ENCODE measurements at places on chromosomes 3 and 15.

DNA sequence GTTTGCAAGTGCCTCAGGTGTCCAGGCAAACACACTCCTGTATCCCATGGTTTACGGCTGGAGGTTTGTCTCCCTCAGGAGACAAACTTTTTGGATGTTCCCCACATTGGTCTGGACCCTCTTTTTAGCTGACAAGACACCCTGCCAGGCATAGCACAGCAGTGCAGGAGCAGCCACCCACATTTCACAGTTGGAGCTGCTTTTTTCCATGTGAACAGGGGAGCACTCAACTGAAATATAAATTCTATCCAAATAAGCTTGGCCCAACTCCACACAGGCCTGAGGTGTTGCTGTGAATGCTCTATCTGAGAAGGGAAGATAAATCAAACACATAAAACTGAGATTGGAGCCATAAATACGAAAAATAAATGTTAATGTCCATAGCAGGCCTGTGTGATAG, 501.3 kb upstream of the IL12A start:
- no peak for DNase-seq

- no peak for DNase-seq
Observed at GRCh38 chr3:120855665-120856437, 52.2 kb upstream of the STXBP5L start.

GRCh38 chr3:34178415-34178814, 380.0 kb downstream of the PDCD6IP start:
- no peak for DNase-seq

DNA sequence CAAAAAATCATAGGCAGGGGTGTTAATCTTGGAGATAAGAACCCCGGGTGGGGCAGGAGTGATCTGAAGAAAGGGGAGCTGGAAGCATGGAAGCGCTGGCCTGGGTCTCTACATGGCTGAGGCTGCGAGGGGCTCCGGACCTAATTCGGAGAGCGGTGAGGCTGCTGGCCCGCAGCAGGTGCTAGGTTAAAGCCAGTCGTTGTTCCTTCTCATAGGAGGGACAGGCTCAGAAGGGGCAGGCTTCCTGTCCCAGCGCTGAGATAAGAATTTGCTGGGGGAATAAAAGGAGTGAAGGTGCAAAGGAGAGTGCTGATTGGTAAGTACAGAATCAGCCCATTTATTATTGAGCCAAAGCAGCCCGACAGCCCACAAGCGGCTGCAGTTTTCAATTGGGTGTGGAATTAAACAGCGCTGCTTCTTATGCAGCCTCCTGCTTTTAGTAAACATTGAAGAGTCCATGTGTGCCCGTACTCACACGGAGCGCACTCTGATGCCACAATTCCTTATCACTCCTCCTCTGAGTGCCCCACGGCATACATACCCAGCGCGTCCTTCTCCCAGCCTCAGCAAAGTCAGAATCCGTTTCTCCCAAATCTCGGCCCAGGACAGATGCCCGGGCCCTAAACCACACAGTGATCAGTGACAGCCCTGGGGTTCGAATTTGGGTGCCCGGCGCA, 17.1 kb downstream of the CHST13 start:
- no peak for DNase-seq

DNA sequence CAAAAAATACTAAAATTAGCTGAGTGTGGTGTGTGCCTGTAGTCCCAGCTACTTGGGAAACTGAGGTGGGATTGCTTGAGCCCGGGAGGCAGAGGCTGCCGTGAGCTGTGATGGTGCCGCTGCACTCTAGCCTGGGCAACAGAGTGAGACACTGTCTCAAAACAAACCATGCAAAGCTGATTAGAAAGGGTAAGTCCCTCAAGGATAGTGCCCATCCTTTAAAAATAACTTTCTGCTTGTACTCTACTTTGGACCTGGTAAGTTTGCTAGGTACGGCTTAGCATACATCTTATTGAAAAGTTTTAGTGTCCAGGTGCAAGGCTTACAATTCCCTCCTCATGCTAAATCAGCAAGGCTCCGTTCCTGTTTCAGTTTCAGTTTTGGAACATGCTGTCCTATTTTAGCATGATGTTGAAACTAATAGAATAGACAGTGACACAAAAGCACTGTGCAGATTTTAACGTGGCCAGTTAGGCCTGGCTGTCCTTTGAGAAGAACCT, 21.4 kb downstream of the FEM1B start:
- DNase-seq: no peak

DNA sequence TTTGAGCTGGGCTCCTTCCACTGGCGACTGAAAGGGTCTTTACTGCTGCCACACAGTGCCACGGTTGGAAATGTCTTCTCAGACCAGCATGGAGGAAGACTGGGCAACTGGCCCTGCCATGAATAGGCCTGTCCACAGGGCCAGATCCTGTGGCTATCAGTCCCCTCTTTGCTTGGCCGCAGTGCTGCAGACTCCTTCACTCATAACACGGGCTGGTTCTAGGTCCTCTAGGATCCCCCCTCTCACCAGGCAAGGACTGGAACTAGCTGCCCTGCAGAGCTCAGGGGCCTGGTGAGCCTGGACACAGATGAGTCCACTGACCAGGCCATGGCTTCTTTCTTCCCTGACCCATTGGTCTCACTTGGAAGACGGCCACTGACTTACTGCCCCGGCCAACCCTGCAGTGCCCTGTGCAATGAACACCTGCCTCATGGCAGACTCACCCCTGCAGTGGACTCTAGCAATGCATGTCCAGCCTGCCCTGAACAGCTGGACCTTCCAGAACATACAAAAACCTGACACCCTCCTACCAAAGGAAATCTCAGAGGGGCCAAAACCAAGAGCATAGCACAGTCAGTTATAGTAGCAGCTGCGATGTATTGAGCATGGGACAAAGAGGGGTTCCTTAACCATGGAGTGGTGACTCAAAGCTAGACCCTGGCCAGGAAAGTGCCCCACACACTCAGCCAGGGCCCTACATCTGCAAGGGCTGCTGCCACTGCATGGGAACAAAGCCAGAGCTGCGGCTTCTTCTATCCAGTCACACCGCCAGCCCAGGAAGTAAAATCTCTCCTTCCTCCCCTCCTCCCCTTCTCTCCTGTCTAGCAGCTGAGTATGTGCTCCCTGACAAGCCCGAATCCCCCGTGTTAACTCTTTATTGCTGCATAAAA, 72.1 kb upstream of the ITGA11 start:
- no peak for DNase-seq

DNA sequence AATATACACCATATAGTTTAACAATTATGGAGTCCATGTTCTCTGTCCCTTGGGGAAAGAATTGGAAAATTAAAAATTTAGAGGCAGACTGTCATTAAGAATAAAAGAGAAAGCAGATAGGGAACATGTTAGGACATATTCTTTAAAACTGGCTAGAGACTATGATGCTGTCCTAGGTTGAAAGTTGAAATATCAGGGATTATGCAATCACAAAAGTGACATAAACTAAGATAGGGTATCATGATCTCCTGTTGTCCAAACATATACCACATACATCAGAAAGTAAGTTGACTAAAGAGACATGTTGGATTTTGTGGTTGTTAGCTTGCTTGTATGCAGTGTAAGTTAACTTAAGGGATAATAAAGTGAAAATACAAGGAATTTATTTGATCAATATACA, 9.9 kb upstream of the EID1 start:
- no peak for DNase-seq

GRCh38 chr3:42667523-42668412, 14.3 kb downstream of the ZBTB47 start:
- peak; percentile 6 for DNase-seq

- no peak for DNase-seq
Observed at GRCh38 chr3:186746008-186746407, 28.8 kb downstream of the KNG1 start.

- no peak for DNase-seq
Observed at GRCh38 chr3:171649267-171649666, 161.0 kb downstream of the PLD1 start.

- DNase-seq: no peak
Observed at GRCh38 chr3:158109295-158109803, 540 bp upstream of the RSRC1 start.

DNA sequence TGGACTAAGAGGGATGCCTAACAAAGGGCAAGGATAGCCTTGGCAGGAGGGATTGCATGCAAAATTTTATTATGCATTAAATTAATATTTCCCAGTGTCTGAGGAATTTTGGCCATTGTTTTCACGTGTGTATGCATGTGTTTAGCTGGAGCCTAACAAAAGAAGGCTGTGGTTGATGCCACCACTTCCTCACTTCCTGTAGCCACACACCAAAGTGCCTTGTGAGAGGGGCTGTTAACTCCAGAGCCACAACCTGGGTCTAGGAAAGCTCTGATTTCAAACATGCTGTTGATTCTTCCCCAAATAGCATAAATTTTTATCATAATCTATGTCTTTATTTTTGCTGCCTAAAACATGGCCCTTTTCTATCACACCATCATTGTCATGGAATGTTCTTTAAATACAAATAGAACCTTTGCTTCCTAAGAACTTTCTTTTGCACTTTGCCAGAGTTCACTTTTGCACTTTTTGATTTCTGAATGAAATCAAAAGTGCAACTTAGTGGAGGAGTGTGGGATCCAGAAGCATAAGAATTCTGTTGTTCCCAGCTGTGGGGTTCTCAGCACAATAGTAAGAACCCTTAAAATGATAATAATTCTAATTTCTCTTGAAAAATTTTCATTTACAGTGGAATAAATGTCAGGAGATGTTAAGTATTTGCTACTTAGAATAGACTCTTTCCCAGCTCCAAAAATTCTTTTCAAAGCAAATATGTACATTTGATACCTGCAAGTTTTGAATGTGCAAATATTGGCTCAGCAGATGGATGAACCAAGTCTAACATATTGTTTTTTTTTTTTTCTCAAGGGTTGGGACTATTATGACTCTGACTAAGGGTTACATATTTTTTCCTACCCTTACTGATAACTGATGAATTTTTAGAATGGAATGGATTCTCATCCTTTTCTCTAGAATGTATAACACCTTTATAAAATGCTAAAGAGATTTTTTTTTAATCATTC, 35.6 kb upstream of the SPTSSB start:
- no peak for DNase-seq

- DNase-seq: no peak
Observed at GRCh38 chr3:134441321-134441720, 44.5 kb downstream of the ANAPC13 start.

GRCh38 chr3:57758686-57759085, 2.6 kb downstream of the SLMAP start:
- no peak for DNase-seq

- no peak for DNase-seq
Observed at GRCh38 chr15:74616996-74617395, 1.4 kb downstream of the CLK3 start.

- no peak for DNase-seq
Observed at GRCh38 chr3:71994203-71994602, 209.3 kb upstream of the PROK2 start.

DNA sequence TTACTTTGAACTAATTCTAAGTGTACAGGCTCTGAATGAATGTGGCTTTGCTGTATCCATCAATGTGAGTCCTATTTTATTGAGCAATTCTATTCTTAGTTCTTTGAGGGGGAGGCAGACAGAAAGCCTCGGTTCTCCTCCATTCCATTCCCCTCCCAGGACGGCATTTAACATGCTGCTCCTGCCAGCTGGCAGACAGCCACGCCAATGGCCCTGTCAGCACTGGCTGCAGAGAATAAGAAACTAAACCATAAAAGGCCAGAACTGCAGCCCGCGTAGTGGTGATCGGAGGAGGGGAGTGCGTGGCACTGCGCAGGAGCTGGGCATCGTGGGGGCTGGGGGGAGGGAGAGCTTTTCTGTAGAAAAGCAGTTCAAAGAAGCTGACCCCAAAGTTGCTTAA, 76.0 kb upstream of the HACD2 start:
- DNase-seq: peak; percentile 93

GRCh38 chr3:105409364-105409763, 42.7 kb downstream of the ALCAM start:
- DNase-seq: no peak

DNA sequence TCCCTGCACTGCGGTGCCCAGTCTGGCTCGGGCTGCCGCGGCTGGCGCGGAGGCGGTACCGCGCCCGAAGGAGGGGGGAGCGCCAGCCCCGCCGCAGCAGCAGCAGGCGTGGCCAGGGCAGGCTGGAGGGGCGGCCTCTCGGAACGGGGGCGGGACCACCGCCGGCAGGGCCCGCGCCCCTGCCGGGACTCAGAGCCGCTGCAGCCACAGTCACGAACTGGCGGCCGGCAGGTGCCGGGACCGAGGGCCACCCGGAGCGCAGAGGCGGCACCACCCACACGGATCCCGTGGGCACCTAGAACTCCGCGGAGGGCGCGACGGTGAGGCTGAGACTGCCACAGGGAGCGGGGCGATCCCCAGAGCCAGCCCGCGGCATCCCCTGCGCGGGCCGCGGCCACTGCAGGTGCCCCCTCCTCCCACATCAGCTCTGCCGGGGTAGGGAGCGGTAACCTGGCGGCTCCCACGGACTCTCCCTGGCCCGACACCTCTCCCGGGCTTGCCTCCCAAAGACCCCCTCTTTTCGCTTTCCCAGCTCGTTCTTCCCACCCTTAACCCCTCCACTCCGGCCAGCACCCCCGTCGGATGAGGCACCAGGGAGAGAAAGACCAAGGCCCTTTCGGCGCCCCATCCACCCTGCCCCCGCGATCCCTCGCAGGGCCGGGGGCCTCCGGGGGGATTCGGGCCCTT, at the start of gene VWA5B2:
Gene VWA5B2 (plus strand): TSS at position 192 of the 687 bp plus-strand sequence. CDS start 944 bp downstream, outside the sequence.
- peak; percentile 89 for DNase-seq

DNA sequence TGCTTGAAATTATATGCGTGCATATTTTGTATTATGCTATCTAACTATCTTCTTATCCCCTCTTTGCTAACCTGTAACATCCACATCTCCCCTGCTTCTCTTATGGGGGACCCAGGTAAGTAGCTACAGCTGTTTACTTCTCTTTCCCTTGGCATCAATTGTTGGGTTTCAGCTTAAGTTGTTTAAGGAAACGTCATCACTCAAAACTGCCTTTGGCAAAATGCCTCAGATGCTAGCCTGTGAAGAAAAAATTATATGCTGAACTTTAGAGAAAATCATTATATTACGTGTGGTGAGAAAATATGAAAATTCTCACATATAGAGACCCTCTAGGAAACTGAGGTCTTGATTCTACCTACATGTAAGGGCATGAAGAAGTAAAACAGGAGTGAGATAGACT, 447.0 kb upstream of the NECTIN3 start:
- no peak for DNase-seq

DNA sequence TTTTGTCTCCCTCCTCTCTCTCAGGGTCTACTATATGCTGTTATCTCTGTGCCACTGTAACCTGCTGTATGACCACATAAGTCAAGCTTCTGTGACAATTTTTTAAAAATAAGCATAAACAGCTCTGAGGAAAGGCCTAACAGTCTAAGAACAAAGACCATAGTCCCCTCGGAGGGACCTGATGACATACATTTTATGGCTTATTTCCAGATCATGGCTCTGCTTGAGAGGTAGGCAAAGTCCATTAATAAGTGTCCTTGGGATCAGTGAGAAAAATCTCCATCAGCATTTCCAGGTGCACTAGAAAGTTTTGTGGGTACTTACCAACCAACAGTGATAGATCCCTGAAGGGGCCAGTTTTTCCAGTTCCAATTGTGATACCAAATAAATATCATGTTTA, 123.8 kb downstream of the TNIK start:
- DNase-seq: no peak

DNA sequence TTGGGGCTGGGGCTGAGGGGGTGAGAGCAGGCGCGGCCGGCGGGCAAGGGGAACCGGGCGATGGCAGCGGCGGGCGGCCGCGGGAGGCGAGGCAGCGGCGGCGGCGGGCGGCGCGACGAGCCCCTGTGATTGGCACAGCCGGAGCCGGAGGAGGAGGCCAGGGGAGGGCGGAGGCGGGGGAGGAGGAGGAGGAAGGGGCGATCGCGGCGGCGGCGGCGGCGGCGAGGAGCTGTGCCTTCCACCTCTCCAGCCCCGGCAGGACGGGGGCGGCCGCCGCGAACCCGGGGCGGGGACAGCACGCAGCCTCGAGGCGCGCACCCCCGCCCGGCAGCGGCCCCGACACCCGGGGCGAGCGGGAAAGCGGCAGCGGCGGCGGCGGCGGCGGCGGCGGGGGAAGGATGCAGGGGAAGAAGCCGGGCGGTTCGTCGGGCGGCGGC, at the start of gene SLCO3A1:
Gene SLCO3A1 (plus strand): TSS at position 198 of the 437 bp plus-strand sequence.
- DNase-seq: peak; percentile 53

All from NCI-H1105 treated with DMSO at 0.1 percent for 48 hours (cell line).